Body of pancreas (tissue), 4 donors: ENCODE measurements at places on chromosomes 2 and 18. TPM values are rescaled to one million over a fixed set of nuclear protein-coding genes. Genes with fewer than 3 reads are reported as not detected.

- no peak for DNase-seq
- peaks cover 5% of the 10 kb centered on the region for H3K4me1 ChIP-seq
- no peaks in the 10 kb centered on the region for H3K27me3 ChIP-seq
- H3K36me3 ChIP-seq = no peaks in the 10 kb centered on the region
Observed at GRCh38 chr2:188047735-188048134, 243.9 kb upstream of the GULP1 start.

Gene G6PC2
- 21.3 TPM for total RNA-seq

Gene GULP1
- 24.7 TPM for total RNA-seq

DNA sequence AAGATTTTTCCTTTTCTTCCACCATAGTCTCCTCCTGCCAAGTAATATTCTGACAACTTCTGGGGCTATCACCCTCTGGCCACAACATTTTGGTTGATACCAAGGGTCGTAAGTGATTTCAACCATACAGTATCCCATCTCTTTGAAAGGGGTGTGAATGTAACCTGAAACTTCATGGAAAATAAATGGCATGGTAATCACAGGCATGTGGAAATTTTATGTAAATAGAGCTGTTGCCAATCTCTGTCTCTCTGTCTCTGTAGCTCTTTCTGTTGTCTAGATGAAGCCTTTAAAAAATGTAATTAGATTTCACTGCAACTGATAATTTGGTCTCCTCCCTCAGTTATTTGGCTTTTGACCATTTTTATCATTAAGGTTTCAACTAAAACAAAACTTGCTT lies 125.6 kb upstream of the RPRM start:
- H3K4me1 ChIP-seq = no peaks in the 10 kb centered on the region
- no peaks in the 10 kb centered on the region for H3K36me3 ChIP-seq
- no peak for DNase-seq
- H3K4me3 ChIP-seq = no peak overlapping the region

Gene MDH1B
- total RNA-seq = 1.0 TPM

Gene ANKRD62
- 13.0 TPM for total RNA-seq

Gene PLEKHH2
- total RNA-seq = 5.6 TPM

GRCh38 chr2:157418239-157418641 lies 25.6 kb downstream of the CYTIP start:
- H3K4me3 ChIP-seq = no peak overlapping the region
- H3K4me1 ChIP-seq = no peaks in the 10 kb centered on the region
- DNase-seq = no peak
- no peaks in the 10 kb centered on the region for H3K36me3 ChIP-seq
- H3K27ac ChIP-seq = no peak overlapping the region
- H3K27me3 ChIP-seq = no peaks in the 10 kb centered on the region

DNA sequence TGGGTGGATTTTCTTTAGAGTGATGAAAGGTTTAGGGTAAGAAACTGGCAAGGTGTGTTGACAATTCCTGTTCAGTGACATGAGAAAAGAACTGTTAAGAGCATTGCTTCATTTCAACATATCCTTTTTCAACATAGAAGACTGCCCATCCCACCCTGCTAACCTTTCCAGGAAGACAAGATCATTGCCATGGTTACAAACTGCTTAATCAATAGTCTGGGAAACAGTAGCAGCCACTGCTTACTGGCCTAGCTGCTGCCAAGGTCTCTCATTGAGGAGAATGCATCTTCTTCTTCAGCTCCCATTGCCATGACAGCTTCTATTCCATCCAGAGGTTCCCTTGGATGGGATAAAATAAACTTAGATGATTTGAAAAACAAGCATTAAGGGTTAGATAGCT lies 212.1 kb downstream of the LRRTM1 start:
- no peaks in the 10 kb centered on the region for H3K4me1 ChIP-seq
- no peak for DNase-seq
- H3K27me3 ChIP-seq = no peaks in the 10 kb centered on the region

Gene LAMA3
- 9.3 TPM for total RNA-seq

Gene IMMT
- total RNA-seq = 37.1 TPM

GRCh38 chr2:145411493-145411892 lies 891.6 kb upstream of the ZEB2 start:
- H3K27ac ChIP-seq = no peak overlapping the region
- H3K27me3 ChIP-seq = no peaks in the 10 kb centered on the region
- H3K36me3 ChIP-seq = no peaks in the 10 kb centered on the region

- H3K27ac ChIP-seq = no peak overlapping the region
- H3K27me3 ChIP-seq = no peaks in the 10 kb centered on the region
- peaks cover 16% of the 10 kb centered on the region for H3K4me1 ChIP-seq
Observed at GRCh38 chr2:105893011-105893995, 148.6 kb downstream of the NCK2 start.

Gene EGR4
- not detected for total RNA-seq

Gene MROH2A
- not detected for total RNA-seq

DNA sequence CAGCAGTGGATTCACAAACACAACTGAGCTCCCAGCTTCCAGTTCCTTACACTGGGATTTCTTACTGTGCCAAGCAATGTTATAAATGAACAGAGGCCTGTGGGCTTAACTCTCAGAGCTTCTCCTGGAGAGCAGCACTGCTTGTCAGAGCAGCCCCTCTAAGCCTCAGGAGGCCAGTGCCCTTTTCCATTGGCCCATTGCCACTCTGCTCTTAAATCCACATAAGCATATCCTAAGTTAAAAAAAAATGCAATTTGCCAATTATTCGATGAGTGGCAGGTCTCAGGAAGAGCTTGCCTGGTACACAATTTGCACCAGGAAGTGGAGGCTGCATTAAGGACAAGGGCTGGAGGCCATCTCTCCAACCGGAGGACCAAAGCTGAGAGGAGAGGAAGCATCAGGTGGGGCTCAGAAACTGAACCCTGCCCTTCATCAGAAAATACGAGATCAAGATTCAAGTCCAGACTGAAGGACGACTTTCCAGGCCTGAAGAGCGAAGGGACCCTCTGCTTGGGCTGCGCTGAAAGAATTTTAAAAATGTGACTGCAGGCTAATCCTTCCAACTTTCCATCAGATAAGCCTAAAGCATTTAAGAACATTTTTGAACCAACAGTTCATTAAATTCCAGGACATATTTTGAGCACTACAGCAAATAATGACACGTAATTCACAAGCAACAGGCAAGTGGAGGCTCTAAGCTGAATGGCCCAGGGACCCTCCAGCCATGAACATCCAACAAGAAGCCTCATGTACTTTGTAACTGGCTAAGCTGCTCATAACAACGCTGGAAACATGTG lies 28.4 kb upstream of the PXDN start:
- no peak overlapping the region for H3K4me3 ChIP-seq
- H3K27me3 ChIP-seq = no peaks in the 10 kb centered on the region
- DNase-seq = no peak
- no peaks in the 10 kb centered on the region for H3K36me3 ChIP-seq
- H3K4me1 ChIP-seq = no peaks in the 10 kb centered on the region

Gene SLC19A3
- total RNA-seq = 11.7 TPM

DNA sequence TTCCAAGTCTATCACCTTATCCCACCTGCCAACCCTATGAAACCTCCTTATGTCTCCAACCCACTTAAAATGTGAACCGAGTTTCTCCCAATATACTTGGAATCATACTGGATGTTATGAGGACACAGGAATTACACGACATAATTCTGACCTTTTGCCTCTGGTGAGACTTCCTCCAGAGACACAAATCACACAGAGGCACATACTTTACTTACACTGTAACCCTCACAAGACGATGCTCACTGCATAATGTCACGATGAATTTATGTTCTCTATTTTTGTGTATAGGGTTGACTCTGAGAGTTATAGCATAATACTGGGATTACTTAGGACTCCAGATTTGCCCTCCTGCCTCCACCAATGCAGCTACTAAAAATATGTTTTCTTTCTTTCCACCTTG lies 28.0 kb upstream of the SETBP1 start:
- H3K27ac ChIP-seq = no peak overlapping the region
- no peaks in the 10 kb centered on the region for H3K27me3 ChIP-seq
- no peak for DNase-seq
- H3K36me3 ChIP-seq = no peaks in the 10 kb centered on the region

Gene MYL12A
- 174 TPM for total RNA-seq

GRCh38 chr18:59454909-59455727 lies 96.1 kb upstream of the LMAN1 start:
- no peaks in the 10 kb centered on the region for H3K27me3 ChIP-seq
- H3K4me1 ChIP-seq = peaks cover 7% of the 10 kb centered on the region
- no peaks in the 10 kb centered on the region for H3K36me3 ChIP-seq

DNA sequence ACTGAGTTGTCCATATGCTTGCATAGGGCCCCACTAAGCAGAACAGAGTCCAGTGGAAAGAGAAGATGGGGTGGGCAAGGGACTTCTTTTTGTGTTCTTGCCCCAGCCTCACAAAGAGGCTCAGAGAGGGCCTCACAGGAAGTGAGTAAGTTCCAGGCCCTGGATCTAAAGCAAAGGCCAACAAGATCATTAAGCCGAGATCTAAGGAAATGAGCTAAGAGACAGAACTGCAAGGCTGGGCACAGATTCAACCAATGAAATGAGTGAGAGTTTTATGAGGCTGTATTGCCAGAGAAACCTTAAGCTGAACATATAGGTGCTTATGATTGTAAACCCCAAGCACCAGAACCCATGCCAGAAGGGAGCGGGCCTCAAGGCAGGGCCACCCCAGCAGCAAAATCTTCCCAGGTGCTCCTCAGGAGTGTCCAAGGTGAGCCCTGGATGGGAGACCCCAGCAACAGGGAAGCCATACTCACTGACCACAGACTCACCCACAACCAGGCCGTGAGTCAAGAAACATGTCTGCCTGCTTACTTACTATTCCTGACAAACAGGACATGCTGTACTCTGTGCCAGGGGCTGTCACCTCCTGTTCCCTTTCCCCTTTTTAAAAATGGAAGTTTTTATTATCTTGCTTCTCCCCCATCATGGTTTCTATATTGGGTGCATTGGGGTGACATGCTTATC lies 40.2 kb downstream of the SLC14A1 start:
- no peak for DNase-seq
- H3K27ac ChIP-seq = no peak overlapping the region
- H3K4me1 ChIP-seq = no peaks in the 10 kb centered on the region
- no peak overlapping the region for H3K4me3 ChIP-seq
- H3K27me3 ChIP-seq = no peaks in the 10 kb centered on the region

- H3K27me3 ChIP-seq = no peaks in the 10 kb centered on the region
- H3K27ac ChIP-seq = no peak overlapping the region
- no peaks in the 10 kb centered on the region for H3K36me3 ChIP-seq
- H3K4me1 ChIP-seq = peaks cover 10% of the 10 kb centered on the region
Observed at GRCh38 chr2:11578081-11578948, 44.5 kb downstream of the GREB1 start.

DNA sequence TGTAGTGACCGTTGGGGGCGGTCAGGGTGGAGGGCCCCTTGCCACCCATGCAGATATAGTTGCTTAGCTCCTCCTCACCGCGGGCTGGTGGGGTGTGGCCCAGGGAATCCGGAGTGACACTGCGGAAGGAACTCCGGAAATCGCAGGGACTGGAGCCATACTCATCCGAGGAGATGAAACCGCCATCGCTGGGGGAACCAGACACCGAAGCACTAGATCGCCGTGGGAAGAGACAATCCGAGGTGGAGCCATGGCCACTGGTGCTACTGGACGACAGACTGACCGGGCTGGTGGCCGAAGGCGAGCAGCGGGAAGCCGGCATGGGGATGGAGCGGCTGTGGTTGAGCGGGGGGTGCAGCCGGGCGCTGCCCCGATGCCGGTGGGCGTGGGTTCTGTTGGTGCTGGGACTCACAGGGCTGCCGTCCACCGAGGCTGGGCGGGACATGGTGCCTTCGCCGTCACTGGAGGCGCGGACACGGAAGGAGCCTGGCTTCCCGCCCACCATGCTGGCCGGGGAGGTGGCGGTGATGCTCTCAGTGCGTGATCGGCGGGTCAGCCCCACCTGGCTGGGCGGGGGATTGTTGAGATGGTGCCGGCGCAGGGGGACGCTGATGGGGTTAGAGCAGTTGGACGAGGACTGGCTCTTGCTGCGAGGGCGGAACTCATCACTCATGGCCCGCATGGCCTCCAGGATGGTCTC lies 2.2 kb downstream of the IRS1 start:
- DNase-seq = peak; percentile 25
- H3K36me3 ChIP-seq = no peaks in the 10 kb centered on the region
- peaks cover 83% of the 10 kb centered on the region for H3K4me1 ChIP-seq
- H3K4me3 ChIP-seq = no peak overlapping the region
- no peak overlapping the region for H3K27ac ChIP-seq

Gene GRB14
- 27.5 TPM for total RNA-seq

- no peak overlapping the region for H3K27ac ChIP-seq
- H3K27me3 ChIP-seq = no peaks in the 10 kb centered on the region
- no peaks in the 10 kb centered on the region for H3K36me3 ChIP-seq
Observed at GRCh38 chr2:224261326-224261725, 140.6 kb downstream of the FAM124B start.

DNA sequence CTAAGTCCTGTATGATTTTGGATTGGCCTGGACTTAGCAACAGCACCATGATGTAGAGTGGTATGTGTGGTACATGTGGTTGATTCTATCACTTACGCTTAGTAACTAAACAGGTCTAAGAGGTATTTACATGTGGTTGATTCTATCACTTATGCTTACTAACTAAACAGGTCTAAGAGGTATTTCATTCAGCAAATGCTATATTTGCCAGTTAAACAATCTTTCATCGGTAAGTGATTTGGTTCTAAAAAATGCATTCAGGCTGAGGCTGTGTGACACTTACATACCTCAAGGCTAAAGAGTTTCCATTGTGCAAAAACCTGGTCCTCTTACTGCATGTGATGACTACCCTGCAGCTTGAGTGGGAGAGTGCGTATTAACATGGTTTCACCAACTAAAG lies 13.1 kb downstream of the EIF4E2 start:
- DNase-seq = no peak
- H3K4me3 ChIP-seq = no peak overlapping the region
- H3K27me3 ChIP-seq = no peaks in the 10 kb centered on the region
- no peak overlapping the region for H3K27ac ChIP-seq

- no peaks in the 10 kb centered on the region for H3K36me3 ChIP-seq
- H3K27ac ChIP-seq = no peak overlapping the region
- no peaks in the 10 kb centered on the region for H3K27me3 ChIP-seq
- no peaks in the 10 kb centered on the region for H3K4me1 ChIP-seq
Observed at GRCh38 chr2:17232776-17233556, 285.3 kb downstream of the RAD51AP2 start.

GRCh38 chr2:235300368-235301201 lies 193.3 kb upstream of the AGAP1 start:
- no peaks in the 10 kb centered on the region for H3K27me3 ChIP-seq
- H3K36me3 ChIP-seq = no peaks in the 10 kb centered on the region
- DNase-seq = peak; percentile 18
- H3K27ac ChIP-seq = no peak overlapping the region
- no peaks in the 10 kb centered on the region for H3K4me1 ChIP-seq
- H3K4me3 ChIP-seq = no peak overlapping the region

DNA sequence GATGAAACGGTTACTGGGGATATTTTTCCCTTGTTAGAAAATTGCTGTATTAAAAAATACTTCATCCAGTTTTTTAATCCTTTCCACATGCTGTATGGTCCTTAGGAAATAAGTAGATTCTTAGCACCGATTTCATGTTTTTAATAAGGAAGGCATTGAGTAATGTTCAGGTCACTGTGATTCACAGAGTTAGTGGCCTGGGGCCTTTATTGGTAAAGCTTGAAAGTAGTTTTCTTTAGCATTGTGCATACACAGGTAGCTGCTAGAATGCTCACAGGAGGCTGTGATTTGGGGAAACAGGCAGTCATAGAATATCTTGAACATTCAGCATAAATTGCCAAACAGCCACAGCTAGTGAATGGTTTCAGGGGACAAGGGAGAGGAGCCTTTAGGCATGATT lies 79.8 kb downstream of the XRCC5 start:
- no peak for DNase-seq
- no peak overlapping the region for H3K4me3 ChIP-seq
- peaks cover 14% of the 10 kb centered on the region for H3K36me3 ChIP-seq
- peaks cover 20% of the 10 kb centered on the region for H3K4me1 ChIP-seq
- H3K27me3 ChIP-seq = no peaks in the 10 kb centered on the region
- no peak overlapping the region for H3K27ac ChIP-seq
